ENCODE measurements at places on chromosomes 7 and 10.

DNA sequence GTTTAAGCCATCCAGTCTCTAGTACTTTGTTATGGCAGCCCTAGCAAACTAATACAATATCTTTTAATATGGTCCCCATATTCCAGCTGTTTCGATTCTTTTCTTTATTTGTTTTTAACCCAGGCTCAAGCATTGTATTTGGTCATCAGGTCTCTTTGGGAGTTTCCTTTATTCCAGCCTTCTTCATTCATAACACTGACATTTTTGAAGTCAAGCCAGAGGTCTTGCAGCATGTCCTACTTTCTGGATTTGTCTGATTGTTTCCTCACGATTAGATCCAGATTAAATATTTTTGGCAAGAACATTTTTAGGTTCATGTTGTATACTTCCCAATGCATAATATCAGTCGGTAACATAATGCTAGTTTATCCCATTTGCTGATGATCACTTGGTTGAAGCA, 11.8 kb downstream of the SLC25A13 start:
- DNase-seq, result no peak

- DNase-seq, result peak; percentile 61
Observed at GRCh38 chr7:114242992-114243507, 171.6 kb upstream of the FOXP2 start.

DNA sequence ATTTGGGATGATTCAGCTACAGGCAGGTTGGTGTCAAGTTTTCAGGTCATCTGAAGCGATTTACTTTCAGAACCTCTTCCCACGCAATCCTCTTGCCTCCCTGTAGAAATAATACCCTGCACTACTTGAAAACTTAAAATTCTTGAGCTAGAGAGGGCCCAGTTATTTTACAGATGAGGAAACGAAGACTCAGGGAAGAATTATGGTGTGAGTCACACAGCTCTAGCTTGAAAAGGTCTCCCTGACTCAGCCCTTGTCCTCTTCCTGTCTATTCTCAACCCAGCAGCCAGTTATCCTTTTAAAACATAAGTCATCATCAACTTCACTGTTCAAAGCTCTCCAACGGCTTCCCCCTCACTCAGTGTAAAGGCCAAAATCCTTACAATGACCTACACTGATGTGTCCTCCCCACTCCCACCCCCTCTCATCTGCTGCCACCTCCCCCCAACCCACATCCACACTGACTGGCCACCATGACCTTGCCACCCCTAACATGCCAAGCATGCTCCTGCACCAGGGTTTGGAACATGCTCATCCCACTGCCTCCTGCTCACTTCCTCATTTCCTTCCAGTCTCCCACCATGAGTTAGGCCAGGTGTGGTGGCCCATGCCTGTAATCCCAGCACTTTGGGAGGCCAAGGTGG, 3.4 kb downstream of the DNMBP start:
- peak; percentile 69 for DNase-seq

- DNase-seq, result no peak
Observed at GRCh38 chr10:89309156-89310055, 7.6 kb downstream of the IFIT2 start.

GRCh38 chr10:130301021-130301892, 165.1 kb downstream of the GLRX3 start:
- no peak for DNase-seq

GRCh38 chr7:16755397-16755796, 1.8 kb downstream of the TSPAN13 start:
- no peak for DNase-seq

GRCh38 chr7:106986450-106986977, 58.0 kb upstream of the PRKAR2B start:
- no peak for DNase-seq

DNA sequence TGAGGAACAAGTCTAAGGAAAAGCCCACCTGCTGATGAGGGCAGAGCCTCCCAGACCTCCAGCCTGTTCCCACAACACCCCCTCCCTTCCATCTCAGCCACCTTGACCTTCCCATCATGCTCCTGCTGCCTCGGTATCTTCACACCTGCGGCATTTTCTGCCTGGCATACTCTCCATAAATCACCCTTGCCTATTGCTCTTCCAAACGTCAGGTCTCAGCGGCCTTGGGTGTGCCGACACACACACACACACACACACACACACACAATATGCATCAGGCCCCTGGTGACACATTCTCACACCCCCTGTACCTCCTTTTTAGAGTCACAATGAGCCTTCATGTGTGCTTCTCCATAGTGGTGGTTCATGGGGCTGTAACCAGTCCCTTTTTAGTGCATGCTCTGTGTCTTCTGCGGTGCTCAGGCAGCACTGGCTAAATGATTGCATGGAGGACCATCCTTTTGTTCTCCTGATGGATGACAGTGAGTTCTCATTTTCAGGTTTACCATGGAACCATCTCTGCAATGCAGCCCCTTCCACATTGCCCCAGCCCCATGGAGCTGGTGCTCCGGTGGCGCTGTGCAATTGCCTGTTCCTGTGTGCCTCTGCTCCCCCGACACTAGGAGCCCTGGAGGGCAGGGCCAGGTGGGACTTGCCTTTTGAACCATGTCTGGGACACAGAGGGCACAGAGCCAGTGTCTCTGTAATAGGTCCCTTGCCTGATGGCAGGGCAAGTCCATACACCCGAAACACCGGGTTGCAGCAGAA, 4.5 kb downstream of the ADIRF start:
- no peak for DNase-seq

GRCh38 chr7:12941512-12941911, 254.1 kb downstream of the ARL4A start:
- no peak for DNase-seq

- no peak for DNase-seq
Observed at GRCh38 chr10:13669901-13670300, 83.1 kb downstream of the PRPF18 start.

All from mesendoderm (in vitro differentiated cells).